ENCODE measurements at places on chromosomes 2 and 18.

- no peak for DNase-seq
Observed at GRCh38 chr2:120763508-120763907, 27.8 kb downstream of the GLI2 start.

GRCh38 chr18:26376105-26376504 is 149.9 kb downstream of the TAF4B start:
- no peak for DNase-seq

- DNase-seq, result no peak
Observed at GRCh38 chr2:42510608-42511243, 16.9 kb upstream of the KCNG3 start.

DNA sequence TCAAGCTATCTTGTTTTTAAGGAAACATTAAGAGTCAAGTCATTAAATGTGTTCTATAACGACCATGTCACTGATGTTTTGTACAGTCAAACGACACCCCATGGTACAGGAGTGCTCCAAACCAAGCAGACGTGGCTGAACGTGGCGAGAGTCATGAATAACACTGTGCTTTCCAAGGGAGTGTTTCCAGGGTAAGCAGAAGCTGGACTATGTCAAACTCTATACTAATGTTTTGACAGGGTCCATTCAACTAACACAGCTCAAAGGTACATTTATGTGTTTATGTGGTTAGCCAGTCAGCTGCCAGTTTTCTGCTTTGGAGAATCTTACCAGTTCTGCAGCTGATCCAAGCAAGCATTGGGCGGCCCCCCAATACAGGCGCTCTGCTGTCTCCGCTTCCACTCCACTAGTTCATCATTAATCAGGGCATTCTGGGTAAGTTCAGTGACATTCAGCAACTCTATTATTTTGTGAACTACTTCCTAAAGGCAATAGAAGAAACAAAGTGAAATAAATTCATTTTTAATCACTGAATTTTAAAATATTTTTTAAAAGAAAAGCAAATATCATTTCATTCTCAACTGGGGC is 16.4 kb downstream of the STAT1 start:
- no peak for DNase-seq

DNA sequence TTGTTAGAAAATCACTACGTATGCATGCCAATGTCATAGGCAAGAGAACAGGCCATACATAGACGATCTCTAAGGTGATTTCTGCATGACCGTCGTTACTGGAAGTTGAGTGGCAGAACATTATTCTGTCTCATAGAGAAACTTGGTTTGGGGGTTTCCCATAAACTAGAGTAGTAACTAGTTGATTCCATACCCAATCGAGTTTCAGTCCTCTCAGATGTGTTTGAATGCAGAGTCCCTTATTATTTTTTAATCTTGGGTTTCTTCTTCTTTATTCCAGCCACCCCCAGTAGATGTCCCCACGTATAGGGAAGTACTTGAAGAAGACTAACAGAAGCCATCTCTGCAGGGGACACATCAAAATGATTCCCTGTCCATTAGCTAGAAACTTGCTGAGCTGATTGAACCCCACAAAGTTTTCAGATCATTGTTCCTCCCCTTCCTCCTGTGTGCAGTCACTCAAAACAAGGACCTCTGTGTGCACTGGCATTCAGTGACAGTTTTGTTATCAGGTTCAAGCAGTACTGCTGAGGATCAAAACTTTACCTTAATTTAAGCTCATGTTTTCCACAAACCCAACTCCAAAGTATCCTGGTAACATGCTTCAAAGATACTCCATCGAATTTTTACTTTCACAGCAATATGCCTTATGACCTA is 68.4 kb upstream of the CDCA7 start:
- no peak for DNase-seq

- no peak for DNase-seq
Observed at GRCh38 chr2:21163213-21163612, 39.4 kb downstream of the TDRD15 start.

- DNase-seq, result no peak
Observed at GRCh38 chr2:233867993-233868532, at the start of gene MSL3B. Gene MSL3B (minus strand): TSS chr2:233868386.

DNA sequence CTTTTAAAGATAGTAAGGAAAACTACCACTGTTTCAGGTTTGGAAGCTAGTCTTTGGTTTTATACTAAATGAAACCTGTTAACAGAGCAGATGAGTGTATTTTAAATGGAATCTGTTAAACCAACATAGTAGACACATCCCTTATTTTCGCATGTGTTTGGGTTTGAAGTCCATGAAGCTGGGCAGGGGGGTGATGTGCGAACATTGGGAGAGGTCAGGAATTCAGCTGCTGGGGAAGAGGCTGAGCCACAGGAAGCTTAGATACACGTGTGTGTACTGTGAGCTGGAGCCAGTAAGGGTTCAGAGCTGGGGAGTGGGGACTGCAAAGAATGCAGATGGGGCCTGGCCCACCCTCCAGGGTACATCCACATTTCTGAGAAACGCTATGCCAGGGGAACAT is 176.9 kb downstream of the VAPA start:
- DNase-seq, result no peak

DNA sequence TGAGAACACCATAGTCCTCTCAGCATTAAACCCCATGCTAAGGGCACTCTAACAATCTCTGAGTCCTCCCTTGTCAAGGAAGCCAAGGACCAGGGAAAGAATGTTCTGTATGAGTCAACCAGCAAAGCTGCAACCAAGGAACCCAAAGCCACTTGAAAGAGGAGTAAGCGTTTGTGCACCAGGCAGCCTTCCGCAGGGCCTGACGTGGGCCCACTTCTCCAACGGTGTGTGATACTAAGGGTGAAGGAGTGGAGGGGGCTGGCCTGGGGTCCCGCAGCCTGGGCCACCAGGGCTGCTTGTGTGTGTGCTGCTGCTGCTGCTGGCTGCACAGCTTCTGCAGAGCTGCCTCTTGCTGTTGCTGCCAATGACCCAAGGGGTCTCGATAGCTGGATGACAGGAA is 30.1 kb upstream of the GALNT14 start:
- no peak for DNase-seq

DNA sequence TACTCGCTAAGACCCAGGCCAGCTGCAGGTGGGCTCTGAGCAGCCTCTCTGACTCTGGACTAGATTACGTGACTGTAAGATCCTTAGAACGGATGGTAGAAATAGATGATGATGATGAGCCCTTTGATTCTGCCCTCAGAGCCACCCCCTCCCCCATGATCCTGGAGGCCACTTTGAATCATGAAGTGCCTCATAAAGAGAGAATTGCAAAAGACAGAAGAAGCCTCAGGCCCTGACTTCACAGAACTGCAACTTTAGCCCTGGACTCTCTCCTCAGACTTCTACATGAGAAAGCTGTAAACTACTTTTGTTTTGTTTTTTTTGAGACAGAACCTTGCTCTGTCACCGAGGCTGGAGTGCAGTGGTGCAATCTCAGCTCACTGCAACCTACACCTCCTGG is 15.4 kb upstream of the TET3 start:
- no peak for DNase-seq

GRCh38 chr2:8627692-8628085 is 54.2 kb upstream of the ID2 start:
- no peak for DNase-seq

DNA sequence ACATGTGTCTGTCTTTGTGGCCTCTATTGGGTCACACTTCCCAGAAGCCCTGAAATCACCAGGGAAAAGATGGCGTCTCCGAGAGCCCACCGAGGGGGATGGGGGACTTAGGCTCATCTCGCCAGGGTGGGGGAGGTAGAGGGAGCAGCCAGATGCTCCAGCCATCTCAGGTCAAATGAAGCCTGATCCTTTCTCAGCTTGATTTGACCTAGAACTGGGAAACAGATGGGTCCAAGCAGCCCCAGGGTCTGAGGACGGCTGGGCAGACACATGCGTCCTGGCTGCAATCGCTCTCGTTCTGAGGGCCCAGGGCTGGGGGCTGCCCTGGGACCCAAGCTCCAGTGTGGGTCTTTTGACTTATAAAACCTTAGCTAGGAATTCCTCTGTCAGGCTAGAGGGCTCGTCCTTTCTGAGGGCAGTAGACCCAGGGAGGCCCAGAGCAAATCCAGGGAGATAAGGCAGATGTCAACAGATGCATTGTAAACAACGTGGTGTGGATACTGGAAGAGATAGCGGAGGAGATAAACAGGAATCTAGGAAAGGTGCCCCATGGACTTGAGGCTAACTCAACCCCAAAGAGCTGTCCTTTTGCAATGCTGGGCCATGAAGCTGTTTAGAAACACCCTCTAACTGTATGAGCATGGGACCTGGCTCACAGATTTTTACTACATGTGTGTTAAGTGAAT is 127.7 kb downstream of the MYCN start:
- no peak for DNase-seq

GRCh38 chr2:51825823-51826222 is 793.9 kb upstream of the NRXN1 start:
- DNase-seq, result no peak

- no peak for DNase-seq
Observed at GRCh38 chr2:10073706-10074105, 6.5 kb downstream of the CYS1 start.

DNA sequence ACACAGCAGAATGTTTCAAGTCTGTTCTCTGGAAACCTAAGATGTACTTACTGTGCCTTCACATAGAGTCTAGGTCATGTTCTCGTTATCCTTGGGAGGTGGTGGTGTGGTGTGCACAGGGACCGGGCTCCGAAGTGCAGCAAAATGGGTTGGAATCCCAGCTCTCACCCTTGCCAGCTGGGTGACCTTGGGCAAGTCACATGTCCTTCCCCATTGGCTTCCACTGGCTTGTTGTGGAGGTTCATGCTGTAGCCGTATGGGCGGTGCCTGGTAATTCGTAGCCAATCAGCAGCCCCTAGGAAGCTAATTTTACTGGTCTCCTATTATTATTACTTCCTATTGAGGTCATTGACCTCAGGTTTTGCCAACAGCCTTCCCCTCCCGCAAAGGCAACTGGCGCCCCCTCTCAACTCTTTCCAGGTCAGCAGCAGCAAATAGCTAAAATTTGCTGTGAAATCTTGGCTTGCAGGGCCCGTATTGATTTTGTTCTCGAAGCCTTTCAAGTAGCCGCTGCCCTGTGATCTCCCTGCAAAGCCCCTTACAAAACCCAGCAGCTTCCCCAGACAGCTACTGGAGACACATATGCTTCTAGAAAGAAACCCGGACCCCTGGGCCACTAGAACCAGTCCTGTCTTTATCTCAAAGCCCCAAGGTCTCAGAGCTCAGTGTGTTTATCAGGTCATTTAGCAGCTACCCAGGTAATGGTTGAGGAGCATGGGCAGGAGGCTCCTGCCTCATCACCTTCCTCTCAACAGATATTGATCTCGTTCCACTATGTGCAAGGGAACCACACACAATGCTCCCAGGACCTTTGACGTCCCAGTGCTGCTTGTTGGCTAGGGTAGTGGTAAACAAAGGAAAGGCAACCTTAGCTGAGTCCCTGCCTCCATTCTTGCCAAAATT is 66.5 kb upstream of the SLC1A4 start:
- DNase-seq, result no peak

- no peak for DNase-seq
Observed at GRCh38 chr2:29620890-29621289, 300.5 kb downstream of the ALK start.

- no peak for DNase-seq
Observed at GRCh38 chr2:96907115-96908041, 37.5 kb upstream of the SEMA4C start.

GRCh38 chr2:8994386-8994785 is 9.1 kb downstream of the MBOAT2 start:
- DNase-seq, result no peak

DNA sequence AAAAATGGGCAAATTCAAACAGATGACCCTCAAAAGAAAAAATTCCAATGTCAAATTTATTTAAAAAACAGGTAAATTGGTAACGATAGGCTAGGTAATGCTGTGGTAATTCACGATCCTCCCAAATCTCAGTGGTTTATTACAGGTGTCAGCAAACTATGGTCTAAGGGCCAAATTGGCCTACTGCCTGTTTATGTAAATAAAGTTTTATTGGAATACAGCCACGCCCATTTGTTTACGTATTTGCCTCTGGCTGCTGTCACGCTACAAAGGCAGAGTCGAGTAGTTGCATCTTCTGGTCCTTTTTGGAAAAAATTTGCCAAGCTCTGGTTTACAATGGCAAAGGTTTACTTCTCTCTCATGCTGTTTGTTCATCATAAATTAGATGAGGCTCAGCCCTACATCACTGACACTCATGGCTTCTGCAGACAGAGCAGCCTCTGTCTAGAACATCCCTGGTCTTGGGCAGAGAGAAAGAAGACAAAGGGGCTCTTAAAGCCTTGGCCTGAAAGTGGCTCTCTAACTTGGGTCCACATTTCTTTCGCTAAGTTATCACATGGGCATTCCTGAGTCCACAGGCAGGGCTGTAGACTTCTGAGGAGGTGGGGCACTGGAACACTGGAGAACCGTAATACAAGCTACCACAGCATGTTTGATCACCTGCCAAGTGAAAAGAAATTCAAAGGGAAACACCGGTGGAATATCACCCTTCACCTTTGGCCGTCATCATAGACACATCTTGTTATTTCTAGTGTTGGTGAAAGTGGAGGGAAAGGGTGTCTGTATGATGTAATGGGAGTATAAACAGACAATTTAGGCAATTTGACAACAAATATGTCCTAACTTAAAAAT is 34.8 kb downstream of the SP110 start:
- no peak for DNase-seq

GRCh38 chr2:67694445-67694844 is 297.3 kb downstream of the ETAA1 start:
- DNase-seq, result no peak

DNA sequence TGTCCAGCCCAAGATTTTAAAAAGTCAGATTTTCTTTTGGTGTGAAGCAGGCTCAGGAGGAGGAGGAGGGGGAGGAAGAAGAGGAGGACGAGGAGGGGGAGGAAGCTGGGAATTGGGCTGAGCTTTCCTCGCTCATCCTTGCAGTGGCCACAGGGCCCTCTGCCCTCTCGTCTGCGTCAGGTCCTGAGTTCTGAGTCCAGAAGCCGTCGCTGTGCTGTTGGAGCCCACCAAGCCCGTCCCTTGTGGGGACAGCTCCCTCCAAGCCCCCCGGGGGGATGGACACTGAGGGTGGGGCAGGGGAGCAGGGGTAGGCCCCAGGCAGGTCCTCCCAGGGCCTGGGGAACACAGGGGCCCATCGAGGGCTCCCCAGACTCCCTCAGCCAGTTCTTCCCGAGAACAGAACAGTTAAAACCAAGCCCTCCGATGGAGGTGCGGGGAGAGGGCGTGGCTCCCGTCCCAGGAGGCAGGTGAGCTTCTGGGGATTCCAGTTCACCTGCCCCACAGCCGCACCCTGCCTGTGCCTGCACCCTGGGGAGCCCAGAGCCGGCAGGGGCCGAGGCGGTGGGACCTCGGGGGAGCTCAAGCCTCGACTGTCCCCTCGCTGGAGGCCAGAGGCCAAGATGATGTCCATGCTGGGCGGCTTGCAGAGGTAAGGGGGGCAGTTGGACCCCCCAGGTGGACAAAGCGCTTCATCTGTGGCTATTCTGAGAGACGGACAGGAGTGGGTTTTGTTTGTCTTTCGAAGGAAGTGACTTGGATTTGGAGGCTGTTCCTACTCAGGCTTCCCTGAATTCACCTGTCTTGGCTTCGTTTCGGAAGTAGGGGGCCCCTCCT is at the start of gene GAL3ST2:
Gene GAL3ST2 (plus strand): TSS at position 487 of the 834 bp plus-strand sequence. CDS start 134 bp downstream, at position 621.
- no peak for DNase-seq

DNA sequence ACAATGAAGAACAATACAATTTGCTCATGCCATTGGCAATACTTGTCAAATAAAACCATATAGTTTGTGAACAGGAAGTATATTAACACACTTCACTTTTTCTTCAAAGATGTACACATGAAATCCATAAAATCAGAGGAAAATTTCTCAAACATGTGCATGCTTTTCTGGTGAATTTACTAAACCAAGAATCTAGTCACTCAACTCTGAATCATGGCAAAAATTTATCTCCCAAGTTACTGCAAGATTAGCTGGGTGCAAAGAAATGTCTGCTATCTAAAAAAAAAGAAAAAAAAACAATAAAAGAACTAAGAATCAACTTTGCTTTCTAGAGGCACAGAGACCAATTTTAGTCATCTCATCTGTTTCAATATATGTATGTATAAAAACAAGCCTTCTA is 419.2 kb downstream of the NR4A2 start:
- no peak for DNase-seq

Data from stimulated activated CD4-positive, alpha-beta T cell treated with anti-CD3 and anti-CD28 coated beads, Interleukin-1b, Interleukin-23, amount 100 ng/mL, for 1 hour (primary cell).